ENCODE measurements at places on chromosomes 13 and 19. TPM values are rescaled to one million over a fixed set of nuclear protein-coding genes. Genes with fewer than 3 reads are reported as not detected.

GRCh38 chr13:67318398-67318797 lies 88.3 kb upstream of the PCDH9 start:
- no peak for DNase-seq

GRCh38 chr13:111489301-111489700 lies 168.9 kb downstream of the TEX29 start:
- peak; percentile 25 for DNase-seq

GRCh38 chr13:101209206-101209893 lies 207.0 kb downstream of the NALCN start:
- DNase-seq: no peak

GRCh38 chr19:54271106-54271505 lies 9.8 kb downstream of the LILRB2 start:
- DNase-seq: peak; percentile 71

DNA sequence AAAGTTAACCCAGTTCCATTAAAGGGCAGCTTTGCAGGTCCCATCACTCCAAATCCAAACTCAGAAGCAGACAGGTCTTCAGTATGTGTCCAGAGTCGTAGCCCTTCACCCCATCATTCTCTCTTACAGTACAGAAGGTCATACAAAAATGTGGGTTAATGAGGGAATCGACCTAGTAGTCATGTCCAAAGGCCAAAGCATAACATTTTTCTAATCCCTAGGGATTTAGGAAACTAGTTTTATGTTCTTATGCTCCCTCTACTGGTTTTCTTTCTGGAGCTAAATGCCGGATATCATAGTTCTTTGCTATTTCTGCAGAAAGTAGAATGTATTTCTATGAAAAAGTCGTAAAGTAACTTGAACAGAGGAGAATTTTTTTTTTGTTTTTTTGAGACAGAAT lies 72.2 kb downstream of the DHRS12 start:
- DNase-seq: no peak

DNA sequence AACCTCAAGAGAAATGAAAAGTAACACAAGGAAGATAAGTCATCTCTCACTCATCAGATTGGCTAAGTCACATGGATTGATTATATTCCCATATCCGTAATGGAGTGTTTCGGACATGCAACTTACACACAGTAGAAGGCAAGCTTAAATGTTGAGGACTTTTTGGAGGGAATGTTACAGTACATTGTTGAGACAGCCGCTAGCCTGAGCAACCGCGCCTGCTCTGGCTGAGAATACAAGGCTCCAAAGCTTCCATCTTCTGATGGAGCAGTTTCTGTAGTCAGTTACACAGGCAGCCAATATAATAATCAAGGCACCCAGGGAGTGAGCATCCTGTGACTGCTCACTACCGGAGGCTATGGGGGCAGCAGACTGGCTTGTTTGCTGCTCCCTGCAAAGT lies 1.0 kb upstream of the CRYL1 start:
- no peak for DNase-seq

- no peak for DNase-seq
Measured at GRCh38 chr13:60794751-60795150, 397.7 kb downstream of the TDRD3 start.

- no peak for DNase-seq
Measured at GRCh38 chr13:70985371-70985770, 877.1 kb upstream of the KLHL1 start.

- DNase-seq: no peak
Measured at GRCh38 chr13:45149964-45150363, 29.7 kb downstream of the GTF2F2 start.

DNA sequence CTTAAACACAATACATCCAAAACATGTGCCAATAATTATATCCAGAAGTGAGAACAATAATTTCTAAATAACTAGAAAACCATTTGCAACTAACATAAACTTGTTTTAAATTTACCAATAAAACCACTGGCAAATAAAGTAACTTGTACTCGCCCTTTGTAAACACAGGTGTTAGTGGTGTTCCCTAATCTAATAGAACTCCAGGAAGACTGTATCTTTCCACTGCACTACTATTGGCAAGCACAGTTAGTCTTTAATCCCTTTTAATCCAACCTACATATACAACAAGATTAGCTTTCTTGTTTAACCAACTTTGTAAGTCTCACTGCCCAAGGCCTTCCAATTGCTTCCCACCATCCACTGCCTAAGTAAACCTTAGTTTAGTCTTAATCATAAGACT lies 79.5 kb downstream of the PCDH9 start:
- no peak for DNase-seq

DNA sequence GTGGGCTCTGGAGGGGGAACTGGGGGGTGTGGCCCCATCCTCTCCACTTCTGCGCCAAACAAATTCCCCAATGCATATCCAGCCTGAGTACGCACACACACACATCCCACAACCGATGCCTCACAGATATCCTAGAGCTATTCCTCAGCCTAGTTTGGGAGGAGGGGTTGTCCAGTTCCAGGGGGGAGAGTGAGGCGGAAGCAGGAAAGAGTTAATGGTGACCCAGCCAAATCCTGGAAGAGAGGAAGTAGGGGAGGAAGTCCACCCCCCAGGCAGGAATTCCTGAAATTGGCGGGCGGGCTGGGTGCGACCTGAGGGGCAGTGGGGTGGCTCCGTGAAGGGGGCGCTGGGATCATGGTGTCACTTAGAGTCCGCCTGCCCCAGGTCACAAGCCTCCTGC lies 897 bp downstream of the GPR4 start:
- no peak for DNase-seq

Gene DPF1
- not detected for total RNA-seq

DNA sequence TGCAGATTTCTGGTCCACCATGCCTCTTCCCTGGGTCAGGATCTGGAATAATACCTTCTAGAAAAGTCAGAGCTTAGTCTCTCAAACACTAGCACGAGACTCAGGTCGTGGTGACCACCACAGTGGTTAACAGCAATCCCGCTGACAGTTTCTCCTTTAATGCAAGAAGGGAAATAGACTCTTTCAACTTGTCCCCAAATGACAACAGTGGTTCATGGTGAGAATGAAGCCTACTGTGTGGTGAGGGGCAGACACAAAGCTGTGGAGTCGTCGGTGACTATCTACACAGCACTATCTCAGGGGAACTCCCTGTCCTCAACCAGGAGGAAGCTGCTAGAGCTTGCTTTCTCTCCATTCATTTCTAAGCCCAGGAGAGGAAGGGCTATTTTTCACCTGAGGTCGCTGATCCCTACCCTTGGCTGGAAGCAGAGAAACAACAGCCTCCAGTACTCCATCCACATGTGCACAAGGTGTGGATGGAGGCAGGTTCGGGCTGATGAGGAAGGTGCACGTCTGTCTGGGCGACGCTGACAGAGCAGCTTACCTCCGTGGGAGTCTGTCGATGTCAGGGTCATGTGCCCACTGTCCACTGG lies 72.4 kb downstream of the STK24 start:
- peak; percentile 49 for DNase-seq

- DNase-seq: no peak
Measured at GRCh38 chr13:75071395-75071794, 410.6 kb downstream of the TBC1D4 start.

Gene IGFL2
- total RNA-seq: not detected

Gene CEACAM8
- total RNA-seq: not detected

DNA sequence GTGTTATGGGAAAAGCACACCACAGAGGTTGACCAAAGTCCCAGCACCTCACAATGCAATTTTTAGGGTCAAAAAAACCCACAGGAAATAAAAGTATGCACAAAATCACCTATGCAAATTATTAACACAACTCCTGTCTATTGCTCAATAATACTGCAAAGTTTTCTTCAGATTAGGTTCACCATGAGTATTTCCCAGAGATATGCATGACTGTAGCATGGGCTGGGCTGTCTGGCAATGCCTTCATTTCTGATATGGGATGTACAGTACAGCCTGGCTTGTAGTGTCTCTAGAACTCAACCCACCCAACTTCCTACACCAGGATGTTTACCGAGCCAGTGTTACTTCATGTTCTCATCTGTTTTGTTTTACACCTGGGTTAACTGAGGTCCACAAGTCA lies 698.7 kb upstream of the ARGLU1 start:
- DNase-seq: no peak

DNA sequence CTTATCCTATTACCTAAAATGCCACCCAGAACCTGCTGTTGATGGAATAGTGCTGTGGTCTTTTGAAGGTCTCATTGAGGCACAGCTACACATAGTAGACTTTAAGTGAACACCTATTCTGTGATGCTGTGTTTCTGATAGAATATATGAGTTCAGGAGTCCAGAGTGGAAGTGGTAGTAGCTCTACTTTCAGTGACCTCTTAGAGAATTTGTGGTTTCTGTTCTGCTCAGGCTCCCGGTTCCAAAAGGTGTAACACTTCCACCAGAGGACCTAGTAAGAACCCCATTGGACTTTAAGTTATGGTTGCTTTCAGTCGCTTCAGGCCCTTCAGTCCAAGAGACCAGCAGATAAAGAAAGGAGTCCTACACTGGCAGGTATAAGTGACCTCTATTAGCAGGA lies 11.4 kb upstream of the MYCBP2 start:
- DNase-seq: no peak

Gene ZNF66
- total RNA-seq: 6.7 TPM

Gene SAMD4B
- 81.2 TPM for total RNA-seq

GRCh38 chr13:111275382-111275781 lies 45.1 kb upstream of the TEX29 start:
- no peak for DNase-seq

DNA sequence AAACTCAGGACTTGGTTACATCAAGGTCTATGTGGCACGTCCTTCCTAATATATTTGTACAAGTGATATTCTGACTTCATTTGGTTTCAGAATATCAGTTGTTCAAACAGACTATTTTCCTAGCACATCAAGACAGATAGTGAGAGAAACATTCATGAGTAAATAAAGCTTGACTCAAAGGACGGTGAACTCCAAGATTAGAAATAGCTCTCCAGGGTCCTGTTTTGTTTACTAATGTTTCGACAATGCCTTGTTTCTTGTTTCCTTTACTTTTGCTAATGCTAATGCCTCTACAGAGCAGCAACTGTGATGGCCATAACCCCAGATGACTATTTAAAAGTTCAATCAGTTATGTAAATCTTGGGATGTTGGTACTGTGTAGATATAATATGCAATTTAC lies 313.9 kb downstream of the KLF12 start:
- DNase-seq: no peak

Gene POLRMT
- total RNA-seq: 36.0 TPM

DNA sequence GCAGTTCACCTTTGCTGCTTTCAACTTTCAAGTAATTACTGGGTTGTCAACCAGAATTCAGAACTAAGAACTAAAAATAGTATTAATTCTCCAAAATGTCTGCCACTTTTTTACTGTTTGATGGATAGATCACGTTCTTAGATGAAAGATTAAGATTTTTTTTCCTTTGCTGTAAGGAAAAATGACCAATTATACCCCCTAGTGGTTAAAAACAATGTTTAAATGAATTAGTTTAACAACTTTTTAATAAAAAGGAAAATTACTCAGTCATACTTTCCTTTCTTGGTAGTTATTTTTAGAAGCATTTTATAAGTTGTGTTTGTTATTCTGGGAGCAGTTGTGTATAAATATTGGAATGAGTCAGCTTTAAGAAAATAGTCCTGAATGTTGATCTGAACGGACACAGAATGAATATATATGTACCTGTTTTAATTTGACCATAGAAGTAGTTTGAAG lies 4.6 kb downstream of the TM9SF2 start:
- no peak for DNase-seq

- no peak for DNase-seq
Measured at GRCh38 chr13:35349673-35350278, 126.7 kb downstream of the MAB21L1 start.

GRCh38 chr19:1407528-1408299 lies at the start of gene DAZAP1:
Gene DAZAP1 (plus strand): TSS chr19:1407586. CDS start chr19:1407774, 188 bp downstream.
- peak; percentile 83 for DNase-seq

GRCh38 chr19:567296-567900 lies 5.0 kb upstream of the BSG start:
- no peak for DNase-seq

- no peak for DNase-seq
Measured at GRCh38 chr13:85509512-85509911, 289.7 kb downstream of the SLITRK6 start.

DNA sequence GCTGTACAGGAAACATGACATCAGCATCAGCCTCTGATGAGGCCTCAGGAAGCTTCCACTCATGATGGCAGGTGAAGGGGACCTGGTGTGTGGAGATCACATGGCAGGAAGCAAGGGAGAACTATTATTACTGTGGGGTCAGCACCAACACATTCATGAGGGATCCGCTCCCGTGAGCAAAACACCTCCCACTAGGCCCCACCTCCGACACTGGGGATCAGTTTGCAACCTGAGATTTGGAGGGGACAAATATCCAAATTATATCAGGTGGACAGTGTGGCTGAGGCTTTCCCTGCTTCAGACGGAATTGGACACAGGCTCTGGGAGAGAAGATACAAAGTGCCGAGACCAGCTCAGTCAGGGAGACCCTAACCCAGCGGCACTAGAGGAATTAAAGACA lies 5.7 kb upstream of the ZNF792 start:
- no peak for DNase-seq

- DNase-seq: no peak
Measured at GRCh38 chr19:29612121-29612520, 6.0 kb downstream of the POP4 start.

Gene RFPL4AL1
- total RNA-seq: not detected

- DNase-seq: peak; percentile 61
Measured at GRCh38 chr19:20664901-20665781, 3.8 kb upstream of the ZNF626 start.

GRCh38 chr13:28825379-28825778 lies 5.2 kb downstream of the MTUS2 start:
- no peak for DNase-seq

- no peak for DNase-seq
Measured at GRCh38 chr19:35993923-35994598, 927 bp upstream of the SDHAF1 start.

Gene ACP7
- total RNA-seq: not detected

- DNase-seq: no peak
Measured at GRCh38 chr13:46296115-46296822, 84.5 kb downstream of the LRRC63 start.

Gene HSH2D
- total RNA-seq: 6.0 TPM

DNA sequence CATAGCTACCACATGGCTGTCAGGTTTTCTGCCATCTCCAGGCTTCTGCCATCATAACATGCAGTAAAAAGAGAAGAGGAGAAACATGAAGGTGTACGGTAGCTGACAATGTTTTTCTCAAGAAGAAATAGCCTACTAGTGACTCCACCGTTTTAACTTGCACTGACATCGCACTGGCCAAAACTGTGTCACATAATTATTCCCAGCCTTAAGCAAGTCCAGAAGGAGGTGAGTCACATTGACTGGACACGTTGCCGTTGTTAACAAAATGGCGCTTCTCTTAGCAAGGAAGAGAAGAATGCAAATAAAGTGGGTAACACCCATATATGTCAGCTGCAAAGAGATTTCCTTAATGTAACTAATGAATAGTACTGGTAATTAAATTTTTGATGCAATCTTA lies 810.4 kb upstream of the SLC10A2 start:
- DNase-seq: no peak

- DNase-seq: no peak
Measured at GRCh38 chr13:35769812-35770211, 293.3 kb upstream of the MAB21L1 start.

Gene TNNI3
- not detected for total RNA-seq

Gene PDX1
- total RNA-seq: not detected

- no peak for DNase-seq
Measured at GRCh38 chr13:107376341-107377125, 808.6 kb upstream of the ARGLU1 start.

GRCh38 chr13:101489643-101490405 lies 37.3 kb downstream of the ITGBL1 start:
- no peak for DNase-seq

Gene LGALS13
- total RNA-seq: not detected

Gene RBM42
- 64.5 TPM for total RNA-seq

Gene BSPH1
- total RNA-seq: not detected

Gene ZNF708
- total RNA-seq: 14.7 TPM

- DNase-seq: no peak
Measured at GRCh38 chr13:95536632-95537241, 15.8 kb upstream of the CLDN10 start.

All from upper lobe of right lung (tissue), 1 donor.